GM23338 (cell line): ENCODE measurements at places on chromosomes 1 and 21. TPM values are rescaled to one million over a fixed set of nuclear protein-coding genes. Genes with fewer than 3 reads are reported as not detected.
A peak's percentile ranks its signal among the peaks of the same experiment; 100 is the strongest.

GRCh38 chr1:209249785-209250440, 333.6 kb upstream of the CAMK1G start:
- no peak overlapping the region; the same call in 1 of the 2 replicates for H3K4me3 ChIP-seq
- H3K4me1 ChIP-seq: peaks cover 33% of the 10 kb centered on the region
- H3K36me3 ChIP-seq: no peaks in the 10 kb centered on the region
- no peak for DNase-seq
- no peaks in the 10 kb centered on the region for H3K27me3 ChIP-seq

DNA sequence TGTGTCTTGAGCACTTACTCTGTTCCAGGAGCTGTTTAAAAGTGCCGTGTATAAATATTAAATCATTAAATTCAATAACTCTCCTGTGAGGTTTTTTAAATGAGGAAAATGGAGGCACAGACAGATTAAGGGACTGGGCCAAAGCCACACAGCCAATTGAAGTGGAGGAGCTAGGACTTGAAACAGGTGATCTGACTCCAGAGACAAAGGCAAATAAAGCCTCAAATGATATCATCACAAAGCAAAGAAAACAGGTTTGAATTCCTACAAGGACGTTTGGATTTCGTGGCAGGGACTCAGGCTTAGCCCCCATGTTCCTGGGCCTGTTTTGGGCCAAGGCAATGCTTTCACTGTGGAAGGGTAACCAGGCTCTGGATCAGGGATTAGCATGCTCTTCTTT, 45.2 kb upstream of the DMBX1 start:
- no peaks in the 10 kb centered on the region for H3K36me3 ChIP-seq
- H3K4me1 ChIP-seq: peaks cover 32% of the 10 kb centered on the region
- H3K27me3 ChIP-seq: peaks cover 62% of the 10 kb centered on the region

DNA sequence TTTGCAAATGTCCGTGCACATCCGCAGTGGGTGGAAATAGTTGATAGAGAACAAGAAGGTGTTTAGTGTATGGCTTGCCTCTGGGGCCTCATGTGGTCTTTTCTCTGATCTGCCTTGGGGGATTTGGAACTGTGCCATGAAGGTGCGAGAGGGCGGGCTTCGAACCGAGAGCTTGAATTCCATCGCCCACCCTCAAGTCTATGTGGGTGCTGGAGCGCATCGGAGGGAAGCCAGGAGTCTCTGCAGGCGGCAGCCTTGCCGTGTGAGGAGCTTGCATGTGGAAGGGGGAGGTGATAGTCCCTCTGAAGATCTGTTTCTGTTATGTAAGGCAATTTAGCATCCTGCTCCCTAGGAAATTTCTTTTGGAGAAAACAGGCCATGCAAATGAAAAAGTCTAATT, 119.6 kb downstream of the HUNK start:
- no peak for DNase-seq
- H3K36me3 ChIP-seq: no peaks in the 10 kb centered on the region
- H3K27me3 ChIP-seq: no peaks in the 10 kb centered on the region
- no peaks in the 10 kb centered on the region for H3K4me1 ChIP-seq
- H3K4me3 ChIP-seq: no peak overlapping the region
- no peak overlapping the region for H3K27ac ChIP-seq

GRCh38 chr1:114113411-114114184, 40.1 kb downstream of the SYT6 start:
- no peak overlapping the region for H3K4me3 ChIP-seq
- no peak for DNase-seq
- H3K4me1 ChIP-seq: peaks cover 28% of the 10 kb centered on the region

GRCh38 chr1:2556277-2556677, at the start of gene TNFRSF14:
Gene TNFRSF14 (plus strand): TSS chr1:2556371. CDS start chr1:2556665, 294 bp downstream.
- no peaks in the 10 kb centered on the region for H3K27me3 ChIP-seq
- no peak for DNase-seq
- no peaks in the 10 kb centered on the region for H3K4me1 ChIP-seq
- H3K27ac ChIP-seq: no peak within 1 kb of the TSS
- H3K36me3 ChIP-seq: no peaks in the 10 kb centered on the region

DNA sequence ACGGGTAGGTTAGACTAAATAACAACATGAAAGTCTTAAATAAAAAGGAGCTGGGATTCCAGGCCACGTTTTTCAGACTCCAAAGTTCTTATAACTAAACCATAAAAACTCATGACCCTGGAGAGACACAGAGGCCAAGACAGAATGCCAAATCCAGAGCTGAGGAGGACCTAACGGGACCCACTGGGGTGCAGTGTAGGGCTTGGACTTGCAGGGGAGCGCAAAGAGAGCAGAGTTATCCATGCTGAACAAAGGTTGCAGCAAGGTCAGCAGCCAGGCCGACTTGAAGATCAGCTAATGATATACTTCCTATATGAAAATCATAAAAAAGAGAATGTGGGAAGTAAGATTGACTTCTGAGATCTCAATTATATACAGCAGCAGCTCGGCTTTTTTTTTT, 237.1 kb downstream of the TM2D1 start:
- H3K36me3 ChIP-seq: no peaks in the 10 kb centered on the region
- no peak overlapping the region for H3K27ac ChIP-seq
- peaks cover 4% of the 10 kb centered on the region; the same call in 1 of the 2 replicates for H3K27me3 ChIP-seq
- no peak overlapping the region for H3K4me3 ChIP-seq
- no peak for DNase-seq

DNA sequence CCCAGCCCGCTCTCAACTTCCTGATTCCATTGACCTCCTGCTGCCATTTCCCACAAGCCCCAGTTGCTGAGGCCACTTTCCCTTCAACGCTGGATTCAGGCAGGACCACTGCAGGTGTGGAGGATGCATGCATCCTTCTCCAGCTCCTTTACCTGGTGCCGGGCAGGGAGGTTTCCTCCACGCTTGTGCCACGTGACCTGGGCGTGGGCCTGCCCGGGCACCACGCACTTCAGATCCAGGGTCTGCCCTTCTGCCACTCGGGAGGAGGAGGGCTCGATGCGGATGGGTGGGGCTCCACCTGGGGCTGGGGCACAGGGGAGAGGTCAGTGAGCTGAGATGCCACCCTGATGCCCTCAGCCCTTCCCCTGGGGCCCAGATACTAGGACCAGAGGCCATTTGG, 31.9 kb downstream of the LDLRAD2 start:
- no peaks in the 10 kb centered on the region for H3K27me3 ChIP-seq
- no peak overlapping the region for H3K27ac ChIP-seq
- no peaks in the 10 kb centered on the region for H3K4me1 ChIP-seq
- DNase-seq: no peak

DNA sequence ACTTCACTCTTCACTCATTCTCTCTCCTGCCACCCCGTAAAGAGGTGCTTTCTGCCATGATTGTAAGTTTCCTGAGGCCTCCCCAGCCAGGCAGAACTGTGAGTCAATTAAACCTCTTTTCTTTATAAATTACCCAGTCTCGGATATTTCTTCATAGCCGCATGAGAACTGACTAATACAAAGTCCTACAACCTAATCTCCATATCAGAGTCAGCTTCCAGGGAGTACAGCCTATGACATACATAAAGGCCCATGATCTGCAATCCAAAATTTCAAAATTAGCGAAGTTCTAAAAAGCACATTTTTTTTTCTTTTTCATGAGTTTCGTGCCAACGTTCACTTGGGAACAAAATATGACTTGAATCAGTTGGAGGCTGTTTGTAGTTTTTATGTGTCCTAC, 256.9 kb upstream of the DUSP10 start:
- no peaks in the 10 kb centered on the region for H3K36me3 ChIP-seq
- H3K4me1 ChIP-seq: no peaks in the 10 kb centered on the region
- no peak overlapping the region for H3K27ac ChIP-seq
- H3K4me3 ChIP-seq: no peak overlapping the region

DNA sequence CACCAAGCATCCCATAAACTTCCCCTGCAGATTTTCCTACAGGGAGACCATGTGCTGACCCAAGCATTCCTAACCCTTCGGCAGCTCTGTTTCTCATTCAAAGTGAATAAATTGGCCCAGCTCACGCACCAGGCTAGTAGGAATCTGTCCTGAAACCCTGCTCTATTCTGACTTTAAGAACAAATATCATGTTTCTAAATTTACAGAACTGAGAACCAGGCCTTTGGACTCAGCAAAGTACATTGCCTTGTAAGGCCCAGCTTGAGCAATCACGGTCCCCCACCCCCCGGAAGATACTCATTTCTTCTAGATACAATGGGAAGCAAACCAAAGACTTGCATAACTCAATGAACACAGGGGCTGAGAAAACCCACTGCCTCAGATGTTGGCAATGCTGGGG, 160.1 kb upstream of the NFIA start:
- H3K4me3 ChIP-seq: no peak overlapping the region
- no peak overlapping the region for H3K27ac ChIP-seq
- H3K27me3 ChIP-seq: no peaks in the 10 kb centered on the region
- H3K36me3 ChIP-seq: no peaks in the 10 kb centered on the region
- DNase-seq: no peak

GRCh38 chr1:218874801-218875400, 298.8 kb upstream of the LYPLAL1 start:
- H3K36me3 ChIP-seq: no peaks in the 10 kb centered on the region
- H3K4me3 ChIP-seq: no peak overlapping the region
- no peaks in the 10 kb centered on the region for H3K4me1 ChIP-seq
- no peak for DNase-seq
- H3K27me3 ChIP-seq: no peaks in the 10 kb centered on the region

- H3K36me3 ChIP-seq: no peaks in the 10 kb centered on the region
- no peak overlapping the region for H3K4me3 ChIP-seq
- H3K27ac ChIP-seq: no peak overlapping the region
Observed at GRCh38 chr1:222865718-222866117, 50.9 kb downstream of the DISP1 start.

DNA sequence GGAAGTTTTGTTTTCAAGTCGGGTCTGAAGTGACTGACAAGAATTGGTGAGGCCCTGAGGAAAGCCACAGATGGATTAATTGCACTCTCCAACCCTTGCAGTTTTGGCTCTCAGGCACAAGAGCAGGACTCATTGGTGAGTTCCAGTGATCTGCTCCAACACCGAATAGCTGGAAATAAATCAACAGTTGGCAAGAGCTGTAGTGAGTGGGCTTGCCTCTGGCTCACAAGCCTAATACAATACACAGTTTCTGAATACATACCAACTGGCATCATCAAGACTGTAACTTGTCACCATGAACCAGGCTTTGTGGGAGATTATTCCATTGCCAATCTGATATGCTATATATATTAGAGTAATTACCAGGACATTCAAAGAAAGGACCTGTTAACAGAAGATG, 131.6 kb downstream of the GRIK1 start:
- no peaks in the 10 kb centered on the region for H3K27me3 ChIP-seq
- no peaks in the 10 kb centered on the region for H3K36me3 ChIP-seq
- no peak overlapping the region for H3K4me3 ChIP-seq
- no peak overlapping the region for H3K27ac ChIP-seq

DNA sequence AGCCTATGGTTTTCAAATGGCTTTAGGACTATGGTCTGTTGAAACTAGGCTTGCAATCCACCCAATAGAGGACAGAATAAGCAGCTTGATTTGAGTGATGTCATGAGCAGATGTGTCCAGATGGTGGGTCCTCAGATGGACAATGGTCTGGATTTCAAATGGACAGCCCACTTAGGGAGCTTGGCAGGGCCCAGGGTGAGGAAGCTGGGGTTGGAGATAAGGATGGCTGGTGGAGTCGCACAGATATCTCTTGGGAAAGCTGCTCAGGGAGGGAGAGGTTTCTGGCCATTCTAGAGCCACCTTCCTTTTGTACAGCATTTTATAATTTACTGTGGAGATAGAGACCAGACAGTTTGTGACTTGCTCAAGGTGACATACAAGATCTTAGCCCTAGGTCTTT, 55.0 kb downstream of the NFASC start:
- H3K27ac ChIP-seq: peak overlapping the region; percentile 74; the same call in 1 of the 2 replicates

DNA sequence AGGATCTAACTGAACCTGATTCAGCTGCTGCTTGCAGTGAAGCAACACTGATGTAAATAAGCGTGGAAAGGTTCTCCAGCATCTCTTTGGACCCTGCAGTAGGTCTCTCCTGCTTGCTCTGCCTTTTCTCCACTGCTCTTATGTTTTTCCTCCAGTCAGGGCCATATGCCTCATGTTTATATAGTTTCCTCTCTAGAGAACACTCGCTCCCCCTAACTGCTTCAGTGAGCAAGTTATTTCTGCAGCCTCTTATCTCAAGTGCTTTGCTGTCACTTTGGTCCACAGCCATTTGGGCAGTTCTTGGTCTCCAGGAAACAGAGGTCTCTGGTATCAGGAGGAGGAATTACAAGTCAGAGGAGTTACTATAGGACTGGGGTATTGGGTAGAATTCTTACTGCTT, 5.3 kb downstream of the PRUNE1 start:
- H3K4me1 ChIP-seq: peaks cover 3% of the 10 kb centered on the region; the same call in 1 of the 2 replicates
- no peaks in the 10 kb centered on the region for H3K36me3 ChIP-seq
- no peaks in the 10 kb centered on the region for H3K27me3 ChIP-seq
- no peak overlapping the region for H3K27ac ChIP-seq
- no peak for DNase-seq

DNA sequence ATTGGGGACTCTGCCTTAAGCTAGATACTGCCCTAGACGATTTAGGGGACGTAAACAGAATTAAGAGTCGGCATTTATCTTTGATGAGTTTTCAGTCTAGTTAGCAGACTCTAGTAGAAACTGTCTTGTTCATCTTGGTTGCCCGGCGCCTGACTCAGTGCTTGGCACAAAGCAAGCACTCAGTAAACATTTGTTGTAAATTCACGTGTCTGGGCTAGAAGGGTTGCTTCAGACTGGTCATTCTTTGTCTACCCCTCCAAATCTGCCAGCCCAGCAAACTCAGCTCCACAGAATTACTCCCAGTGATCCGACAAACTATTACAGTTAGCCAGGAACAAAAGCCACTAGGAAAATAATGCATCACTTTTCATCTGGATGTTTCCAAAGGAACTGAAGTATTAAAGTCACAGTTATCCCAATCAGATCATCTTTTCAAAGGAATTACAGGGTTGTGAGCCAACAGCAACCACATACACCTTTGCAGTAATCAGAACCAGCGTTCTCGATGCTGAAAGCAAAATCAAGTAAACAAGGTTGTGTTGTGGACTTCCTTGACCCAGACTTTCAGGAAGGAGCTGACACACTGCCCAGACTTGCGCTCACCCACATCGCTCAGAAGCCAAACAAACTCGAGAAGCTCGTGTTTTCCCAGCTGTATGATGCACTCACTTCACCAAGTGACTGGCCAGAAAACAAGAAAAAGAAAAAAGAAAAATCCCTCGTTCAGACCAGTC, 66.5 kb upstream of the GADD45A start:
- no peak overlapping the region for H3K4me3 ChIP-seq
- no peak overlapping the region for H3K27ac ChIP-seq
- no peak for DNase-seq
- H3K27me3 ChIP-seq: no peaks in the 10 kb centered on the region

GRCh38 chr1:223143537-223144248, 645 bp upstream of the TLR5 start:
- H3K27me3 ChIP-seq: 0 out of 2 replicates have a peak, but pooled peaks cover 9% of the 10 kb centered on the region
- DNase-seq: no peak
- peak overlapping the region; percentile 66 for H3K4me3 ChIP-seq
- H3K27ac ChIP-seq: no peak overlapping the region
- peaks cover 6% of the 10 kb centered on the region for H3K4me1 ChIP-seq

- no peak overlapping the region for H3K4me3 ChIP-seq
- no peaks in the 10 kb centered on the region for H3K4me1 ChIP-seq
- peak; percentile 11 for DNase-seq
- no peak overlapping the region for H3K27ac ChIP-seq
- H3K27me3 ChIP-seq: no peaks in the 10 kb centered on the region
- no peaks in the 10 kb centered on the region for H3K36me3 ChIP-seq
Observed at GRCh38 chr1:244496186-244496585, 35.1 kb downstream of the CATSPERE start.

SYDE2 gene
- 20.1 and 20.6 TPM in 2 replicates for total RNA-seq

PAX7 gene
- 0.03 TPM in 1 of 2 replicates, not detected in the other for total RNA-seq

PCAT6 gene
- total RNA-seq: 7.2 TPM in 1 of 2 replicates, not detected in the other

LPAR3 gene
- 27.8 and 36.9 TPM in 2 replicates for total RNA-seq

S100A3 gene
- total RNA-seq: not detected in 2 replicates

ADORA3 gene
- not detected in 2 replicates for total RNA-seq

ACKR1 gene
- not detected in 2 replicates for total RNA-seq

MCOLN2 gene
- 10.0 and 10.9 TPM in 2 replicates for total RNA-seq

ENAH gene
- total RNA-seq: 184 and 196 TPM in 2 replicates

RBM11 gene
- 6.8 and 8.3 TPM in 2 replicates for total RNA-seq
